ENCODE measurements at places on chromosomes 16 and 17.
A peak's percentile ranks its signal among the peaks of the same experiment; 100 is the strongest.

DNA sequence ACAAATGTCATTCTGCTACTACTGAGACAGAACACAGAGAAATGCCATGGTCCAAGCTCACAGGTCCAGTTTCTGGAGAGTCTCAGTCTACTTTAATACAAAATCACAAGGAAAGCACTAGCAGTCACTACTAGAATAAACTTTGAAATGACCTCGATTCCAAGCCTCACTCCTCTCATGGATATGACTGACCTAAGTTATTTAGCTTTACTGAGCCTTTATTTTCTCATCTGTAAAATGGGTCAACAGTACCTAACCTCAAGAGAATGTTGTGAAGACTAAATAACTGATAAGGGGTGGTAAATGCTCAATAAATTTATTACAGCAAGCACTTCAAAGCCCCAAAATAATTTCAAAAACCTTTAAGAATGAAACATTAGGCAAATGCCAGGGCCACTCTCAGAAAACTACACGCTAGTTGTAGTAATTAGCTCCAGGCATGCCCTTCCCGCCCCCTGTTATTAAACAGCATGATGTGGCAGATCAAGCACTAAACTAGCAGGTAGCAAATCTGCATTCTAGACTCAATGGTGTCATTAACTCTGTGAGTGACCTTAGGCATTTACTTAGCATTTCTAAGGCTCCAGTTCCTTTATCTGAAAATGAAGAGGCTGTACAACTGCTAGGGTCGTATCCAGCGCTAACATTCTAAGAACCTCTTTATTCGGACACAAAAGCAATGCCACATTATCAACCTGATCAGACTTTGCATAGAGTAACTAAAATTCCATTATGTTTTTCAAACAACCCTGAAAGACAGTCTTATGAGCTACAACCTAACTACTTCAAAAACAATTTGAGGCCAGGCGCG lies 8.4 kb downstream of the GSPT1 start:
- no peak for DNase-seq

DNA sequence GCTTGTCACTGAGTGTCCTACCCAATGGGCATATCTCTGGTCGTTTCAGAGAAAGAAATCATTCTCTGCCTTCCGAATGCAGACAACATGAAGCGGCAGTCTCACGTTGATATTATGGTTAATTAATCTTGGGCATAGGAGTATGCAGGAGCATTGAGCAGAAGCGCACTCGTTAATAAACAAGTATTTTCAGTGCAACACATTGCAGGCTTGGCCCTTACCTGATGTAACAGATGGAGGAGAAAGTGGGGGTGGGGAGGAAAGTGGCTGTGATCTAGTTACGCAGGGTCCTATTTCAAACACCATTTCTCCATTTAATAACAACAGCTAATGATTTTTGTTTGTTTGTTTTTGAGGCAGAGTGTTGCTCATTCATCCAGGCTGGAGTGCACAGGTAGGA lies 414.0 kb upstream of the RBFOX1 start:
- no peak for DNase-seq

DNA sequence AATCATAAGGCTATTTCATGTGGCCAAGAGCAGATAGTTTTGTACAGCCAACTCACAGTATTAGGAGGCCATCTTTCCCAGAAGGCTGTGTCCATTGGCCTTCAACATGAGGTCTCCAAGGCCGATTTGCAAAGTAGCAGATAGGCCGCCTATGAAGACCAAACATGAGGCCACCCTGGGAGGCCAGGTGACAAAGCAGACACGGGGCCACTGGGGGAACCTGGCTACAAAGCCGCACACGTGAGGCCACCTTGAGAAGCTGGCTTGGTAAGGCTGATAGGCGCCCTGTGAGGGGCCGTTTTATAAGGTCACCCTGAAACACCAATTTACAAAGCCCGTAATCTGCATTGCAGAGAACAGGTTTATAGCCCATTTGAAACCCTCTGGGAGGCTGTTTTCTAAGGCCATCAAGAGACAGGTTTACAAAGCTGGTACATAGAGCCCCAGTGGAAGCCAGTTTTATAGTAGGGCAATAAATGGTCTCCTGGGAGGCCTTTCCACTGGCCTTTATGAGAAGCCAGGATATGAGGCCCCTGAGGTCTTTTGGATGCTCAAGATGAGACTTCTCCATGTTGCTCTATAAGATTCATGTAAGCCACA lies 4.9 kb downstream of the KDM8 start:
- no peak for DNase-seq

DNA sequence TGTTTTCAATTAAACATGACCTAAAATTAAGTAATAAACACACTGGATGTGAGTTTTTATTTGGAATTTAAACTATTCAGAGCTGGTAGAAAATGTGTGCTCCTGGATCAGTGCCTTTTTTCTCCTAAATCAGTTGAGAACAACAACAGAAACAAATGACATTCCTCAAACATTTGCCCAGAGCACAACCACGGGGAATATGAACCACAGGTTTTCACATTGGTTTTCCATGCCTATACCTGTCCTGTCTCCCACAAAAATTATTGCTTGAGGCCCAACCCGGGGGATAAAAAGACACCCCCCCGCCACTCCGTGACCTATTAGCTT lies 6.8 kb downstream of the HSBP1 start:
- no peak for DNase-seq

DNA sequence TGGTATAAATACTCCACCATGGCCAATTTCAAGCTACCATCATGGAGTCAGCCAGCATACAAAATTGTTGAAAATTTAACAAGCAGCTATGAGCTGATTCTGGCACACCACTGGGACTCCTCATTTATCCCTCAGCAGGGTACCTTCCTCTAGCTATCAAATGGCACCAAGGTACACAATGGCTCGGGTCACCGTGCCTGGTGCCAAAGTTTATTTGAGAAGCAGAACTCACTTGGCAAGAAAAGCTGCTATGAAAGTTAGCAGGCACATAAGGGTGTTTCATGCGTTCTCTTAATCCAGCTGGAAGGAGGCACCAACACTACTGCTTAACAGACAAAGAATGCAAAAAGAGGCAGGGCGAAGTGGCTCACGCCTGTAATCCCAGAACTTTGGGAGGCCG lies 51.6 kb downstream of the IKZF3 start:
- DNase-seq, result no peak

- no peak for DNase-seq
These were observed 39.7 kb upstream of the ALDH3A1 start for GRCh38 chr17:19787733-19788357.

- no peak for DNase-seq
These were observed 1.7 kb downstream of the ZNF267 start for GRCh38 chr16:31875112-31875803.

GRCh38 chr16:4018391-4018790 lies 97.9 kb downstream of the ADCY9 start:
- DNase-seq, result no peak

DNA sequence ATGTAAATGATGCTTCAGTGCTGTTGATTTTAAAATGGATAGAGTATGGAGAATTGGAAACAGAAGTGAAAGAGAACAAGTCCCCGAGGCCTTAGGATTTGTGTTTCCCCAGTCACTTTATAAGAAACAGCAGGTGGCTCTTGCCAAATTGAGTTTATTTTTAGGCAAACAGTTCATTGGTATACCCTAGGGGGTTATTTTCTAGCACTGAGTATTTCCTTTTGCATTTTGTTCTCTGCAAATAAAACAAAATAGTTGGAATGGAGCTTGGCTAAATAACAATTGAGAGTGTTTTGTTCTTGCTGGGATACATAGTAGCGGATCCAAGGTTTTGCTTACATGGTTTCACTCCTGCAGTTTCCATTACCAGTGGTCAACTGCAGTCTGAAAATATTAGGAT lies 591.1 kb upstream of the C16orf82 start:
- DNase-seq, result no peak

GRCh38 chr17:15278924-15279477 lies 13.9 kb upstream of the PMP22 start:
- DNase-seq, result no peak

GRCh38 chr17:75475851-75476250 lies 19.4 kb downstream of the TMEM94 start:
- no peak for DNase-seq

GRCh38 chr16:47142821-47143676 lies 696 bp downstream of the NETO2 start:
- DNase-seq, result peak; percentile 92

DNA sequence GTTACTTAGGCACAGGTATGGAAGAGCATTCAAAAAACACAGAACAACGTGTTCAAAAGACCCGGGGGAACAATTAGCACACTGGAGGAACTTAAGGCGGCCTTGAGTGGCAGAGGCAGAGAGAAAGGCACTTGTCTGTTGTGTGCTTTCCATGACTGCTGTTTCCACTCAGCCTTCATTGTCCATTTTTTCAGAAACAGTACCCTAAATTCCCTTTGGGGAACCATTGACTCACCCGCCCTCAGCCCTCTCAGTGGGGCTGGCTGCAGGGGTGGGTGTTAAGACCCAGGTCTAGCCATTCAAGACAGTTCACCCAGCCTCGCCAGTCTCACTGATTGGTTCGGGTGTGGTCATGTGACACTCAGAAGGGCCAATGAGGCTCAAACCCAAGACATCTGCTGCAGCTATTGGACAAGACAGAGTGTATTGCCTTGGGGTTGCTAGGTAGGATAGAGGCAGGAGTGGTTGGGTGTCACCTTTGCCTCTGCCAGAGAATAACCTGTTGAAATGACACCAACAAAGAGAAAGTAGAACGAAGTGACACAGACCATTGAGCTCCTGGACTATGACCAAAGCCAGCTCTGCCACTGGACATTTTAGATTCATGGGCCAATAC lies 19.6 kb upstream of the CEP20 start:
- DNase-seq, result no peak
